Stimulated activated CD4-positive, alpha-beta T cell treated with anti-CD3 and anti-CD28 coated beads, Interleukin-2, amount 100 ng/mL, for 48 hours (primary cell): ENCODE measurements at places on chromosomes 5 and 9.

DNA sequence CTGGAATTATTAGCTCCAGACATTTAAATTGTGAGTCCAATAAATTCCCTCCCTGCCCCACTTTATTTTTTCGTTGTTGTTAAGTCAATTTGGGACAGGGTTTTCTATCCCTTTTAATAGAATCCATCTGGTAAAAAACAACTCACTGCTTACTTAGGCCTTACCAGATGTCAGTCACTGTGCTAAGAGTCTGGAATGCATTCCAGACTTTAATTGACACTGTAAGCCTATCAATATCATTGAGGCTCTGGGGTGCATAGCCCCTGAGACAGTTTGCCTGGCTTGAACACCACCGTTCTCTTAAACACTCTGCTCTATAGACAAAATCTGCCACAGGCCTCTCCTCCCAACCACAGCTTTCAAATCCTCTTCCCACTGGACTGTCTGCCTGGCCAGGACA, 175.9 kb downstream of the NSG2 start:
- no peak for DNase-seq

GRCh38 chr9:135039916-135040645, 47.4 kb upstream of the OLFM1 start:
- no peak for DNase-seq

DNA sequence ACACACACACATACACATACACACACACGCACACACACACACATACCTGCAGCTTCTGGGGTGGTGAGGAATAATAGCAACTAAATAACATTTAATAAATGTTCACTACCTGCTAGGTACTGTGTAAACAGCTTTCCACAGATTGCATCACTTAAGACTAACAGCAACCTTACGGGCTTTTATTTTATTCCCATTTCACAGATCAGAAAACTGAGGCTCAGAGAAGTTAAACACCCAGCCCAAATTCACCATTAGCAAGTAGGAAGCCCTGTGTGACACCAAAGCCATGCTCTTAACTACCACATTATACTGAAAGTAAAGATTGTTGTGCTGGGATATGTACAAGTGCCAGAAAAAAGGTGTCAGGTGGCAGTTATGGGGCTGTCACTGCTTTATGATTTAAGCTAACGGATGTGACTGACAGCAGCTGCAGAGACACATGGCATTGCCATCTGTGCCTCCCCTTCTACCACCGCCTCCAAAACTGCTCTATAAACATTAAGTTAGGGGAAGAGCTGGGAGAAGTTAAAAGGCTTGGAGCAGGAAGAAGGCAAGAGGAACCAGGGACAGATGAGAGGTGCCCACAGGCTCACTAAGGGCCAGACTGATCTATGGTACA, 13.6 kb downstream of the MTMR12 start:
- no peak for DNase-seq

GRCh38 chr5:24609706-24610105, 35.1 kb downstream of the CDH10 start:
- no peak for DNase-seq

GRCh38 chr9:131810351-131811170, 70.7 kb upstream of the RAPGEF1 start:
- DNase-seq = no peak

DNA sequence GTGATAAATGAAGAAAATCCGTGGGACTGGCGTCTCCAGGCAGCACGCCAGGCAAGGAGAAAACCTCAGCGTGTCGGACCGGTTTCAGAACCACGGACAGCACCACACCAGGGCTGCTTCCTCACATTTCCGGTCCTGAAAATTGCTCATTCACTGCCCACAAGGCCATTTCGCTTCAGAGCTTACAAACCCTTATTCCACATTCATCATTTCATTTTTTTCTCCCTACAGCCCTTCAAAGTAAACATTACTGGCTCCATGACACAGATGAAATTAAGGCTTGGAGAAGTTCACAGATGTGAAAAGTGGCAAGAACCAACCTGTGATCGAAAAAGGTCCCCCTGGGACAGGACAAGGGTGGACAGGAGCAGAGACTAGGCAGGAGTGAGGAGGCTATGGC, 1.5 kb upstream of the GPRIN1 start:
- DNase-seq = peak; percentile 52

GRCh38 chr5:107269256-107269655, 401.5 kb downstream of the EFNA5 start:
- no peak for DNase-seq

GRCh38 chr5:3361811-3362605, 233.6 kb upstream of the IRX1 start:
- no peak for DNase-seq
